ENCODE measurements at places on chromosomes 16 and 17.

DNA sequence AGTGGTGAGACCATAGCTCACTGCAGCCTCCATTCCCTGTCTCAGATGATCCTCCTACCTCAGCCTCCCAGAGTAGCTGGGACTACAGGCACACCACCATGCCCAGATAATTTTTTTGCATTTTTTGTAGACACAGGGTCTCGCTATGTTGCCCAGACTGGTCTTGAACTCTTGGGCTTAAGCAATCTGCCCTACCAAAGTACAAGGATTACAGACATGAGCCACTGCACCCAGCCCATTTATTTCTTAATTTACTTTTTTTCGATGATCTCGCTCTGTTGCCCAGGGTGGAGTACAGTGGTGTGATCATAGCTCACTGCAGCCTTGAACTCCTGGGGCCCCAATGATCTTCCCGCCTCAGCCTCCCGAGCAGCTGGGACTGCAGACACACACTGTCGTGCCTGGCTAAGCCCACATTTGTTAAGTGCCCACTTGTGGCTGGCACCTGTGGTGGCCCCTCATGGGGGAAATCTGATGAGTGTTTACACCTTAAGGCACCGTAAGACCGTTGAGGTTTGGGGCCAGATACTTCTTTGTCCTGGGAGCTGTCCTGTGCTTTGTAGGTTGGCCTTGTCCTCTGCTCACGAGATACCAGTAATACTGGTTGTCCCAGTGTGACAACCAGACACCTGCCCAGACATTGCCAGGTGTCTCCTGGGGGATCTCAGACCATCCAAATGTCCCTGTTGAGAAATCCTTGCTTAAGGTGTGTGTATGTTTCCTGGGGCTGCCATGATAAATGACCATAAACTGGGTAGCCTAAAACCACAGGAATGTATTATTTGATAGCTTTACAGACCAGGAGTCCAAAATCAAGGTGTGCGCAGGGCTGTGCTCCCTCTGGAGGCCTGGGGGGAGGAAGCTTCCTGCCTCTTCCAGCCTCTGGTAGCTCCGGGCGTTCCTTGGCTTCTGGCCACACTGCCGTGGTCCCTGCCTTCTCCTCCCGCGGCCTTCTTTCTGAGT, 141.4 kb upstream of the GSE1 start:
- DNase-seq, result no peak

DNA sequence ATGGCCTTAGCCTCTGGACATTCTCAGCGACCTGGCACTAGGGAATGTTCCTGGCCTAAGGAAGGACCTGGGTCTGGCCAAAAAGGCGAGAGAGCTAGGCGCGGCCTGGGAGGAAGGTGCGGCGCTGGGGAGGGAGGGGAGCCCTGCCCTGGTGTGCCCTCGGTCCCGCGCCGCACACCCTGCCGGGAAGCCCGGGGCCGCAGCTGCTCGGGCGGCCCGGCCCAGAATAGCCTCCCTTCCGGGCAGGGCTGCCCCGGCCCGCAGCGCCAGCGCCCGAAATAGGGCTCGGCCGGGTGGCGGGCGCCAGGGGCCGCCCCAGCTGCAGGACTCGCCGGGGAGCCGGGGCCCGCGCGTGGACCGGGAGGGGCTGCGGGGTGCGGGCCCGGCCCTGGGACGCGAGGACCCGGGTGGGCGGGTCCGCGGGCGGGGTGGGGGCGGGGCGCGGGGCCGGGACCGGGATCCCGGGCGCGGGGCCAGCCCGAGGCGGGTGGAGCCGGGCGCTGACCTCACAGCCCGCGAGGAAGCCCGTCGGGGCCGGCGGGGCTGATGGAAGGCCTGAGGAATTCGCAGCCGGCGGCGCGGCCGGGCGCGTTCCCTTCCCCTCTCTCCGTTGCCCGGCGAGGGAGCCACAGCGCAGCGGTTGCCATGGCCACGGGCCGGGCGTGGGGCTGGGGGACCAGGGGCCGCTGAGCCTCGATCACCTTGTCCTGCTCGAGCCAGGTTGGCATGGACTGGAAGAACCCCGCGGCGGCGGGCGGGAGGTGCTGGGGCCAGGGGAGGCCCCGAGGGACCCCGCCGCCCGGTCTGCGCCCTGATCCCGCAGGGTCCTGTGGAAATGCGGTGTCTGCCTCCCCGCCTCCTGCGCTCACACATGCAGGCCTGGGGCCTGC, 18.1 kb downstream of the SOCS3 start:
- DNase-seq, result no peak

- no peak for DNase-seq
These were observed 6.2 kb downstream of the DNAJC7 start for GRCh38 chr17:42010898-42011516.

DNA sequence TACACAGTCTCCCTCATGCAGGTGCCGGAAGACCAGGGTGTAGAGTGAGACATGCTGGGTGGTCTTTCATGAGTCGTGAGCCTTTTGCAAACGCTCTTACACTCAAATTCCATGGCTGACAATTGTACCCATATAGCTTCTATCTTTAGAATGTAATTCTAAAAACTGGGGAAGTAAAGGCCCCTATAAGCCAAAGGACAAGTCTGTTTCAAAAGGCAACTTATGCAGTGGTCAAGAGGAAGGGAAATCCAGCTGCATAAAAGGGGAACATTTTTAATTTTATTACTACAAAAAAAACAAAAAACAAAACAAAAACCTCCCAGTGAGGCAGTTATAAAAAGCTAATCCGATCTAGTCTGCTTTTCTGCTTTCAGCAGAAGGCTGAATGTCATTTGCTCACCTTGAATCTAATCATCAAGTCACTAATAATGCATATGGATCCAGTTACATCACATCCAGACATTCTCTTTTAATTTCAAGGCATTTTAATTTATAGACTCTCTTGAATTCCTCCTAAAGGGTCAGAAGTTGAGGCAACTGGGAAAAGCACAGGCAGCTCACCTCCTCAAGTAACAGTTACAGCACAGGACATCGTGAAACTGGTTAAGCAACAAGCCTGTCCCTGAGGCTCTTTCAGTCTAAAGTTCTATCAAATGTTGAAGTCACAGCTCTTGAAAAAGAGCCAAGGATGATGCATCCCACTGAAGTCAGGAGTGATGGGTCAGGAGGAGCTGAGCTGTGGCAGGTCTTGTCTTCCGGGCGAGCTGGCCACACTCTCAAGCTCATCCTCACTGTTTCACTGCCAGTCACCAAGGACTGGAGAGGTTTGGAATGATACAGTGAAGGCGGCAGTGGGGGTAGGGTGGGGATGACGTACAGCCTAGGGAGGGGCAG, 99.7 kb downstream of the VPS53 start:
- no peak for DNase-seq

DNA sequence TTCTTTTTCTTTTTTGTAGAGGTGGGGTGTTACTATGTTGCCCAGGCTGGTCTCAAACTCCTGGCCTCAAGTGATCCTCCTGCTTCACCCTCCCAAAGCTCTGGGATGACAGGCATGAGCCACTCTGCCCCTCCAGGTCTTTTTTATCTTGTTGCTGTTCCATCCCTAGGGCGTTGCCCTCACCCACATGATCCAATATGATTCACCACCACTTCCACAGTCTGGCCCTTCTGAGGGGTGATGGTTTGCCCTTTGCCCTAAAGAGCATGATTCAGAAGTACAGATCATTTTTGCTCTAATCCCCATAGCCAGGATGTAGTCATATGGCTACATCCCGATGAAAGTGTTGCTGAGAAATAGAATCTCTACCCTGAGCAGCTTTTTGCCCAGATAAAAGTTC, 18.8 kb downstream of the STX4 start:
- DNase-seq, result no peak

DNA sequence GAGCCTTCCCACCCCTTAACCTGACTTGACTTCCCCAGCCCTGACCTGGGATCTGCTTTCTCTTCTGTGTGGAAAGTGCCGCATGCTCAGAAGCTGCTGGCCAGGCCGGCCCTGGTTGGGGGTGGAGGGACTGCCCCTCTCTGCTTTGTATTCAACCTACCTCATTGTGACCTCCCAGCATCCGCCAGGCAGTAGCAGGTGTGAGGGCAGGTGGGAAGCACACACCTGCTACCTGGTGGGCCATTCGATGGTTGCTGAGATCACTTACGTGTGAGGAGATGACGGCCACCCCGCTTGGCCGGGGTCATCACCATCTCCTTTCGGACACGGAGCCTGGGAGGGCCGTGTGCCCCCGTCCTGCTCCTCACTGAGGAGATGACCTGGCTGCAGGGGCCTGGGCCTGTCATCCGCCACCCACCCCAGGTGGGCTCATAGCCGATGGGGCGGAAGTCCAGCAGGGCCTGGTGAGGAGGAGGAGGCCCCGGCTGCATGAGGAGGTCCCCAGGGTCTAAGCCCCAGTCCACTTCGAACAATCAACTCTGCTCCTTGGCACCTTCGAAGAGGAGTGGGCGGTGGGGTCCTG, 7.1 kb downstream of the CPNE7 start:
- DNase-seq, result no peak

GRCh38 chr16:29892458-29892813, 6.9 kb downstream of the SEZ6L2 start:
- no peak for DNase-seq

- no peak for DNase-seq
These were observed 8.7 kb downstream of the USP36 start for GRCh38 chr17:78831688-78832540.

GRCh38 chr17:73228748-73229236, 32.9 kb downstream of the CPSF4L start:
- no peak for DNase-seq

DNA sequence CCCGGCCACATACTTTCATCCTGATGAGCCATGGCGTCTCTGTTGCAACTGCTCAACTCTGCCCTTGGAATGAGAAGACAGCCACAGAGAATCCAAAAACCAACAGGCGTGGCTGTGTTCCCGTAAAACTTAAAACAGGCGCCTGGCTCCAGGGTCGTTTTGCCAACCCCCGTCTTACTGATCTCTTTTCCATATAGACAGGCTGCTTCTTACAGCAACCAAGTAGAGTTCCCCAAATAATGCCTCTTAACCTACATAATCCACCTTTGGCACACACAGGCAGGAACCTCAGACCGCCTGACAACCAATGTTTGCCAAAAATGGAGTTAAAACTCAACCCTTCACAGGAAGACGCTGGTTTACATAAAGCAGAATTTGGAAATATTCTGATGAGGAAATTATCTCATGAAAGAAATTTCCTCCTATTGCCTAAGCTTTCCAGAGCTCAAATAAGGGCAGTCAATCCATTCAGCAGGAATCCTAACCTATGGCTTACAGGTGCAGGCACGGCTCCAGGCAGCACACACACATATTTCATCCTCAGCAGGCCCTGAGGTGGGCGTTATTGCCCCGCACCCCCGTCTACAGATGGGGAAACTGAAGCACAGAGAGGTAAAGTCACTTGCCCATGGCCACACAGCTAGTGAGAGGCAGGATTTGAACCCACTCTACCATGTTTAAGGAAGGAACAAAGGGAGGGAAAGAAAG, 35.8 kb downstream of the LITAF start:
- no peak for DNase-seq

DNA sequence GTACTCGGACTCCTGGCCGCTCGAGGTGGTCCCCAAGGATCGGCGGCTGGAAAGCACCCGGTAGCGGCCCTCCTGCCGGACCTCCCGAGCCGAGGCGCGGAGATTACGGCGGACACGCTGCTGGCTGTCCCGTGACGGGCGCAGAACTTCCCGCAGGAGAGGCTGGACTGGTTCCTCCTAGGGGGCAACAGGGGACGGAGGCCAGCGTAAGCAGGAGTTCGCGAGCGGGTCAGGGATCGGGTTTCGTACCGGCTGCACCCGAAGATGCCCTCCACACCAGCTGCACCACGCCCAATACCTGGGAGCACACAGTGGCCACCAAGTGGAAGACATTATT, 341 bp downstream of the SLC7A6OS start:
- no peak for DNase-seq

- DNase-seq, result no peak
These were observed 1.2 kb downstream of the STAT5B start for GRCh38 chr17:42274812-42275526.

DNA sequence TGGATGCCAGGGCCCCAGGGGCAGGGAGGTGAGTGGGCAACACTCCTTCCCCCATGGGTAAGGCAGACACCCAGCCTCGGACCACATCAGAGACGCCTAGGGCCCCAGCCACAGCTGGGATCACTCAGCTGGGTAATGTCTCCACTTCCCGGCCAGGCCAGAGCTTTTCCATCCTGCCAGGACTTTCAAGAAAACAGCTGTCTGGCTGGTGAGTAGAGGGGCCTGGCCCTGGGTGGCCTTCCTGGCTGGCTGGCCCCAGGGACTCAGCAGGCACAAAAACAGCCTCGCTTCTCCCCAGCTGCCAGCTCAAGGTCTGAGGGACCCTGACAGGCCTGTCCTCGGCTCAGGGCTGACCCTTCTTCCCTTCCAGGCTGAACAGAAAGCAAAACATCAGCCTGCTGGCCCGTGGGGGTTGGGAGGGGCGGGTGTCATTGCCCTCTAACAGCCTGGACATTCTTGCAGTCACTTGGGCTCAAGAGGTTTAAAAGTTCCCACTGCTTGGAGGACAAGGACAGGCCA, 45.3 kb upstream of the JPH3 start:
- DNase-seq, result no peak

DNA sequence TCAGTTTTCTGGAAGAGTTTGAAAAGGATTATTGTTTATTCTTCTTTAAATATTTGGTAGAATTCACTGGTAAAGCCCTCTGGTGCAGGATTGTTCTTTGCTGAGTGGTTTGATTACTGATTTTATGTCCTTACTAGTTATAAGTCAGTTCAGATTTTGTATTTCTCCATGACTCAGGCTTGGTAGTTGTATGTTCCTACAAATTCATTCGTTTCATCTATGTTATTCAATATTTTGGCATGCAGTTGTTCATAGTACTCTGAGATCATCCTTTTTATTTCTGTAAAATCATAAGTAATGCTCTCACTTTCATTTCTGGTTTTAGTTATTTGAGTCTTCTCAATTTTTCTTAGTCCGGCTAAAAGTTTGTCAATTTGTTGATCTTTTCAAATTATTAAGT, 58.1 kb upstream of the CRYM start:
- DNase-seq, result no peak

GRCh38 chr17:59367657-59368045, 36.2 kb downstream of the YPEL2 start:
- DNase-seq, result no peak

- DNase-seq, result no peak
These were observed 33.3 kb downstream of the STAT5A start for GRCh38 chr17:42321555-42321954.

GRCh38 chr16:46973207-46973995, at the start of gene DNAJA2:
TSS of gene DNAJA2 (minus strand) at chr16:46973674. CDS start at chr16:46973572, 102 bp downstream.
- DNase-seq, result peak; percentile 97

DNA sequence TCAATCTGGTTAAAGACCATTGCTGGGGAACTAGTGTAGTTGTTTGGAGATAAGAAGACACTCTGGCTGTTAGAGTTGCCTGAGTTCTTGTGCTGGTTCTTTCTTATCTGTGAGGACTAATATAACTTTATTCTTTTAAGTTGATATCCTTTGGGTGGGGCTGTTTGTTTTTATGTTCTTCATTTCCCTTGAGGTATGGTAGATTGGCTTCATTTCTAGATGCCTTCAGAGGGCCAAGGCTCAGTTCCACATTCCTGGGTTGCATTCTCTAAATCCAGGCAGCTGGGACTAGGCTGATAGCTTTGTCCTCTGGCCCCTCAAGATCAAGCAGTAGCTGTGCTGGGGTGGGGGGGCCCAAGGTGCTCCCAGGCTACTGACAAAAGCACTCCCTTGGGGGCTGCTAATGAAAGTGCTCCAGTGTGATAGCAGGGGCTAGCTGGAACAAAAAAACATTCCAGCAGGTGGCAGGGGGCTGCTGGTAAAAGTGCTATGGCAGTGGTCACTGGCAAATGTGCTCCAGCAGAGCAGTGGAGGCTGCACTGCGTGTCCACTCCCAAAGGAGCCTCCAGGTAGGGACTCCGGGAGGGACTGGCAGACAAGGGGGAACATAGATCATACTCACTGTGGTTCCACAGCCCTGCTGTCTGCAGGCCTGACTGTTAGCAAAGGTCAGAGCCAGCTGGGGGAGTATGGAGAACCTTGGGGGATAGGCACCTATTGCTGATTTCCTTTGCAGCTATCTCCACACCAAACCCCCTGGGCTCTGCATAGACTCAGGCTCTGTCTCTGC, 45.9 kb upstream of the KCNJ16 start:
- DNase-seq, result no peak

All from memory B cell (primary cell).